CD4-positive, alpha-beta T cell treated with Interferon gamma for 1 hour (primary cell): ENCODE measurements at places on chromosomes 11 and 22.

DNA sequence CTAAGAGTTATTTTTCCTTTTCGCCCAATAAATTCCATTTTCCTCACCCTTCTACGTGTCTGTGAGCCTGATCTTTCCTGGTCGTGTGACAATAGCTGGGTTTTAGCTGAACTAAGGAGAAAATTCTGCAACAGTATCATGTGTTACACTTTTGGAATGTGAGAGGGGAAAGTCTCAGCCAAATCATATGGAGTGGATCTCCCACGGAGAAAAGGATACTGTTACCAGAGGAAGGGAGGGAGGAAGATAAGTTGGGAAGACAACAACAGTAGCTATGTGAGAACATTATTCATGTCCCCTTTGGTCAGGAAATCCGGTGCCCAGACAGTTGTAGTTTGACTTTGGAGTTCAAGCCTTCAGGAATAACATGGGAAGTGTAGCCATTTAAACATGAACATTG lies 584.0 kb upstream of the RAG2 start:
- no peak for DNase-seq

DNA sequence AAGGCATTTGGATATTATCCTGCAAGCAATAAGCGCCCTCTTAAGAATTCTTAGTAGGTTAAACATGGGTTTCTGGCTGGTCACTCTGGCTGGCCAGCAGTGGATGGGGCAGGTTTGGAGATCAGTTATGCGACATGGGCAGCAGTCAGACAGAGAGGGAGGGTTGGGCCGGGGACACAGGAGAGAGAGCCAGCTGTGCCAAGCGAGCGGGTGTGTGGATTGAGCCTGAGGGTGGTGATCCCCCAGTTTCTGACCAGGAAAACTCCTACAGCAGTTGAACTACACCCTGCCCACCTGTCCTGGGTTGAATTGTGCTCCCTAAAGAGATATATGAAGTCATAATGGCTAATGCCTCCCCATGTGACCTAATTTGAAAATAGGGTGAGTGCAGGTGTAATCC lies 671.2 kb downstream of the TBC1D22A start:
- no peak for DNase-seq

DNA sequence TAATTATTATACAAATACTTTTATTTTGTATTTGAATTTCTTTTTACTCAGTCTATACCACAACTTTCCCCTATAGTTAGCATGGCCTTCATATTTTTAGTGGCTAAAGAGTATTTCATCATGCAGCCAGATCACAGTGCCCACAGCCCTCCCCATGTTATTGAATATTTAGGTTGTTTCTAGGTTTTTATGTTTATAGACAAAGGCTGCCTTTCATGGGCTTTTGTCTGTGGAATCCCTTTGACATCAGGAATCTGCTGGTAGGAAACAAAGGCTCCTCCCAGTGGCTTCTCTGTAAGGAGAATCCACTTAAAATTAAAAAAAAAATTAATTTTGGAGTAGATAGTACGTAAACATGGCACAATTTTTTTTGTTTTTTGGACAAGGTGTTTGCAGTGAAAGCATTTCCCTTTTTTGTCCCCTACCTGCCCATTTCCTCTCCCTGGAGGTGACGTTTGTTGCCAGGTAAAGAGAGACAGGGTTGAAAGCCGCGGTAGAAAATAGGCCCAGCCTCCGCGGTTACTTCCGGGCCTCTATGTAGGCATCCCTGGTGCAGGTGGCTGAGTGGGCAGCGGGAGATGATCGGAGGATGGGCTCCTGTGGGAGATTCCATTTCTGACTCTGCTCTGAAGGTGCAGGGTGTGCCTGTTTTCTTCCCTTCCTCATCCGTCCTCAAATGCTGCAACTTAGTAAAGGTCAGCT lies 82.2 kb upstream of the OR4B1 start:
- DNase-seq, result no peak

DNA sequence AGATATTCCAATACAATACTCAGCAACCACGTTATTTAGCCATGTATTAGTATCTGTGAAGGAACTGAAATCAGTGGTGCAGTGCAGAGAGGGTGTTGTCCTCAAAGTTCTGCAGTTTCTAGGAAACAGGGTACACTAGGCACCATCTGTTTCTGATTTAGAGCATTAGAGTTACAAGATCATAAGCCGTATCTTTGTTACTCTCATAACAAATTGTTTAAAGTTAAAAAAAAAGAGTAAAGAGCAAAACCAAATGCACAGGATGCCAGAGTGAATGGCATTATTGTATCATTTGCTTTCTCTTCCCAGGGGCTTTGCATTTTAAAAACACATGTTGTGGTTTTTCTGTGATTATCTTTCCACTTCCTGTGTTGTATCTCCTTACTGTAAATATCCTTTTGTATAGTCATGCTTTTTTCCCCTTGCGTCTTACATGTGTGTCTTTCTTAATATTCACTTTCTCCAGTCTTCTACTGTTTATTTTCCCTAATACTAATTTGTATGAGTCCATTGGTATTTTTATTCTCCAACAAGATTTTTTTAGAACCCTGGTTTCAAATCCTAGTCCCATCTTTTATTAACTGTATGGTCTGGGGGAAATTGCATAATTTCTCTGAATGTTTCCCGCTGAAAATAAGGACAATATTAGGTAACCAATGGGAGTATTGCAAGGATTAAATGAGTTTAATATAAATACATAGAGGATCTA lies 15.2 kb upstream of the NUP160 start:
- DNase-seq, result peak; percentile 11

DNA sequence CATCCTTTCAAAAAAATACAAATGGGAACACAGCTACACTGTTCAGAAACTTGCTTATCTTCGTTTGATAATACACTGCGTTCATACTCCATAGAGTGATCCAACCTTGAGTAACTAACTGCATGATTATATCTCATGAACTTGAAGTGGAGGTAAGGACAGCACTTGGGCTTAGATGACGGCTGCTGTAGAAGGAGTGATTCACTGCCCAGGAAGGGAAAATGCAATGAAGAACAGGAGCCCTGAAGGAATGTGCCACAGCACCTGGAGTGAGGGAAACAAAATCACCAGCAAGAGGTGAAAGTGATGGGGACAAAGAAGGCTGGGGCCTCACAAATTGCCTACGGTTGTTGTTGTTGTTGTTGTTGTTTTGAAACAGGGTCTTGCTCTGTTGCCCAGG lies 44.1 kb upstream of the SC5D start:
- no peak for DNase-seq

GRCh38 chr22:37019309-37020191 lies at the start of the genes MPST and TST:
Gene MPST (plus strand): TSS chr22:37019742. CDS start chr22:37019837, 95 bp downstream.
Gene TST (minus strand): TSS chr22:37019447. CDS start chr22:37018732, 715 bp downstream.
- DNase-seq, result peak; percentile 30

GRCh38 chr11:3840004-3840869 lies 522 bp downstream of the RHOG start:
- DNase-seq, result peak; percentile 27

DNA sequence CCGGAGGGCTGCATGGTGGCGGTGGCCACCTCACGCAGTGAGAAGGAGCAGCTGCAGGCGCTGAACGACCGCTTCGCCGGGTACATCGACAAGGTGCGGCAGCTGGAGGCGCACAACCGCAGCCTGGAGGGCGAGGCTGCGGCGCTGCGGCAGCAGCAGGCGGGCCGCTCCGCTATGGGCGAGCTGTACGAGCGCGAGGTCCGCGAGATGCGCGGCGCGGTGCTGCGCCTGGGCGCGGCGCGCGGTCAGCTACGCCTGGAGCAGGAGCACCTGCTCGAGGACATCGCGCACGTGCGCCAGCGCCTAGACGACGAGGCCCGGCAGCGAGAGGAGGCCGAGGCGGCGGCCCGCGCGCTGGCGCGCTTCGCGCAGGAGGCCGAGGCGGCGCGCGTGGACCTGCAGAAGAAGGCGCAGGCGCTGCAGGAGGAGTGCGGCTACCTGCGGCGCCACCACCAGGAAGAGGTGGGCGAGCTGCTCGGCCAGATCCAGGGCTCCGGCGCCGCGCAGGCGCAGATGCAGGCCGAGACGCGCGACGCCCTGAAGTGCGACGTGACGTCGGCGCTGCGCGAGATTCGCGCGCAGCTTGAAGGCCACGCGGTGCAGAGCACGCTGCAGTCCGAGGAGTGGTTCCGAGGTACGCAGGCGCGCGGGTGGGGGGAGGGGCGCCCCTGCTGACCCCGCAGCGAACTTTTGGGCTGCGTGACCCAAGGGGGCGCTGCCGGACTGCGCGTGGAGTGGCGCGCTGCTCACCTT lies 670 bp downstream of the NEFH start:
- peak; percentile 68 for DNase-seq
